ENCODE measurements at places on chromosomes 1 and 21.

DNA sequence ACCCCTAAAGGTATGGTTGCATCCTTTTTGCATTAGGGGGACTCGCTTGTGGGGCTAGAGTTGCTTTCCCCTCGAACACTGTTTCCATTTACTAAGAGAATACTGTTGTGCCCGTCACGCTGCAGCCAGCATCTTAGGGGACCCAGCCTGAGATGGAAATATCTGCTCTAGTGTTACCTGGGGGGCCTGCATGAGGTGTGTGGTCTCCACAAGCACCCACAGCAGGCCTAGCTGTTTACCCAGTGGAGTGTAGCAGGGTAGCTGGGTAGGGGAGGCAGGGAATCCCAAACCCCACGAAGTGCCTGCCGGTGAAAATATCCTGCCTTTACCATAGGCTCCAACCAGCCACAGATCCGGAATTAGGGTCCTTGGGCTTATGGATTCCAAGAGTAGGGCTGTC is 303.6 kb downstream of the PTPRU start:
- DNase-seq = no peak

DNA sequence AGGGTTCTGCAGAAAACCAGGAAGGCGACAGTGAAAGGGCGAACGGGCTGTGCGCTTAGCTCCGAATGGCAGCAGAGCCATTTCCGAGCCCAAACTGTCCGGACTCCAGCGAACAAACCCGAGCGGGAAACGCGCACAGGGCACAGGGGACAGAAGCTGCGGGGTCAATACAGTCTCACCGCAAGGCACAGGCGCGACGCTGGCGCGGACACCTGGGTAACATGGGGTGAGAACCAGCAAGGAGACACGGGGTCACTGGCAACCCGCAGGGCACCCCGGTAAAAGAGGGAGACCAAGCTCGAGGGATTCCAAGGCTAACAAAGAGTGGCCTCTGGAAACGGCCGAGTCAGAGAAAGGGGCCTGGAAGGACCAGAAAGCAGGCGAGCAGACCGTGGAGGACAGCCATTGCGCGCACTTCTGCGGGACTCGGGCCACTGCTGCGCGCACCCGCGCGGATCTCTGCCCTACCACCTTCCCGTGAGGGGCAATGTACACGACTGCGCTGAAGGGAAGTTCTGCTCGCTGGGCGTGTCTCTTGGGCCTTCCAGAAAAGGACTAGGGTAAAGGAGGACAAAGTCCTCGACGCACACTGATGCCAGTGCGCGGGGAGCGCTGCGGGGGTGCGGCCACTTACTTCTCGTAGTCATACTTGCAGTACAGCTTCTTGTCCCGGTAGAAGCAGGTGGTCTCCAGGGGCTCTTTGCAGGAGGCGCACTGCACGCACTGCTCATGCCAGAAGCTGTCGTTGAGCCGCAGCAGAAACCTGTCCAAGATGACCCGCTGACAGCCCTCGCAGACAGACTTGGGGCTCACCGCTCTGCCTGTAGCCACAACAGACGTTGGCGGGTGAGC is 3.8 kb downstream of the LMX1A start:
- DNase-seq = no peak

DNA sequence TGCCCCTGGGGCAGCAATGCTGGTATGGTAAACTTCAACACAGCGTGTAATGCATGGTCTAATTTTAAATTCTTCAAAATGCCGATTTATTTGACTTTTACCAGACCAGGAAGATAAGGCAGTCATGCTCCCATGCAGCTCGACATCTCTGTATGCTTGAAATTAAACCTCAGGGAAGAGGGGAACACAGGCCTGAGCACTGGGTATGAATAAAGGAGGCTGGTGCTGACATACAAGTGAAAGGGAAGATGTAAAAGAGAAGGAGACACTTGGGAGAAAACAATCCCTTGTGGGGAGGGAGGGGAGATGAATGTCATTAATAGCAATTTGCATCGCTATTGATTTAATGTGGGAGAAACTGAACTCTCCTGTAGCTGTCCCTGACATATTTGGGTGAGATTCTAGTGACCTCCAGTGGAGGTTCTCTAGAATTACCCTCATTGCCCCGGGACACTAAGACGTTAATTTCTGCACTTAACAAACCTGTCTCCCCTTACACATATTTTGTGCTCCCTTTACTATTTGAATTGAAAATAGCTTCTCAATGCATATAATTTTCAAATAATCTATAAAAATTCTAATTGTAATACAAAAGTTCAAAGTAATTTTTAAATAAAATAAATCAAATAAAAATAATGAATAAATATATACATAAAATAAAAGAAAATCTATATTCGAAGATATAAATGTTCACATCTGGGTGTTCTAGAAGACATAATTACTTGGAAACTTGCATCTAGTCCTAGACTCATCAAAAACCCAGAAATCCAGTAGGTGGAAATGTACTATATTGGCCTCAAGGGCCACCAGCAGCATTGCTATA is 283.1 kb downstream of the LMX1A start:
- no peak for DNase-seq

GRCh38 chr1:91803847-91804545 is 82.0 kb downstream of the TGFBR3 start:
- no peak for DNase-seq

- DNase-seq = no peak
Measured at GRCh38 chr1:147804942-147805723, 44.7 kb upstream of the GJA5 start.

- DNase-seq = no peak
Measured at GRCh38 chr1:12637693-12638092, 6.2 kb upstream of the AADACL4 start.

GRCh38 chr1:41856151-41856943 is 62.4 kb downstream of the HIVEP3 start:
- DNase-seq = no peak

DNA sequence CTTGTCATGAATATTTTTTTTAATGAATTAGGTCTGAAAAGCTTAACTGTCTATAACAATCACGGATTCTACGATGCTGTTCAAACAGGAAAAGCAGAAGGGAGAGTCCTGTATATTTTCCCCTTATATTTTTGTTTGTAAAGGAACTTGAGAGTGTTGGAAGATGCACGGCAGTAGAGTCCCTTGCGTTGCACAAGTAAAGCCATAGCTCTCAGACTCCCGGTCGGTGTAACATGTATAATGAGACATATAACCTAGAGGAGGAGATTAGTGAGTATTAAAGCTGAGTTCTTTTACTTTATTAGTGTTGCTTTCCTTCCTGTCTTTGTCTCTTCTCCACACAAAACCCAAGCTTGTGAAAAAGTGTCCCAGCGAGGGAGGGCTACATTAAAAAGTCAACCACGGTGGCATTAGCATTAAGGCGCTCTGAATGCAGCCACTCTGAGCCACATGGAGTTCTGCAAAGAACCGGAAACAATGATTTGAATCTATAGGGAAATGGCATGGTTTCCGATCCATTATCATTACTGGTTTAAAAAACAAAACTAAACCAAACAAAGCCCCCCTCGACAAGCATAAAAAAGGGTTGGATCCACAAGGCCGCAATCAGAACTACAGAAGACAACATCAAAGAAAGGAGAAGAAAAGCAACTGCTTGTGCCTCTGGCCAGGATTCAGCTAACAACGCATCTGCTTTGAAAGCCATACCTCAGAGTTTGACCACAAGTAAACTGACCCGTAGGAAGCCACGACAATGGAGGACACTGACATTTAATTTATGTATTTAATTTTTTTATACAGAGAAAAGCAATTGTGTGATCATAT is 356.8 kb downstream of the LMO4 start:
- no peak for DNase-seq

GRCh38 chr1:219239518-219239917 is 65.8 kb downstream of the LYPLAL1 start:
- DNase-seq = no peak

DNA sequence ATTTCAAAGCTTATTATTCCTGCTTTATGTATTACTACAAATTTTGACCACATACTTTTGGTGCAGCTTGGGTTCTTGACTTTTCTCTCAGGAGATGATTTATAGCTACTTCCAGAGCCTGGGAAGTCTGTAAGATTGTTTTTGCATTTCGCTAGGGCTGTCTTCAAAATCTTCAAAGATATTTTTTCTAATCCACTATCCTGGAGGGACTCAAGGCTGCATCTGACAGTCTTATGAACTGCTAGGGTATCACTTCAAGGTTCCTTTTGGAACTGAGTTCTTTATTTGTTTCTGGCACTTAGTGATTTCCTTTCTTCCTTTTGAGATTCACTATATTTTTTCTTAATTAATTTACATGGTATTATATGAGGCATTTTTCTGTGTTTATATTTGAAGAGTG is 90.0 kb upstream of the LYPLAL1 start:
- no peak for DNase-seq

DNA sequence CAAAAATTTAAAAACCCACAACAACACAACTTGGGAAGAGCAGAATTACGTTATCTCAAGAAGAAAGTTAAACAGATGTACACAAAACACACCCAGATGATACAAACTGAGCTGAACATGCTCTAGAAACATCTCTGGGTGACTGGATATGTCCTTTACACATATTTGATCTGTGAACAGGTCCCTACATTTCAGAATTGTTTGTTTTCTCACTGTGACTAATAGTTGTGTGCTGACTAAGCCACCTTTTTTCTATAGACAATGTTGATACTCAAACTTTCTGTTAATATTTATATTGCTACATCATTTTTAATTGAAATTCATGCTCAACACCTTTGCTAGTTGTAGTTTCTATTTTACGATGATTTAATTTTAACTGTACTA is 1.0 kb upstream of the F11R start:
- DNase-seq = no peak

DNA sequence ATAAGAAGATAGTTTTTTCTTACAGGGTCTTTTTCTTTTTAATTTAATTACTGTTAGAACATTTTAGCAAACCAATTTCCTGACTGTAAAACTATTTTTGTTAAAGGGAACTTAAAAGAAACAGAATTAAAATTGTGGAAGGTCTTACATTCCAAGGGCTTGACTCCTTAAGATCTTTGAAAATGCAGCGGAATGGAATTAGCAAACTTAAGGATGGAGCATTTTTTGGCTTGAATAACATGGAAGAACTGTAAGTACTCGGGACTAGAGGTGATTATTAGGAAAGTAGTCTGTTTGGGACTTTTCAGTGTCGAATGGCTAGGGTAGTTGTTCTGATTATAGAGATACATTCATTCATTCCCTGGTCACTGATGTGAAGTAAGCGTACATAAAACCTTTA is 21.5 kb downstream of the LRIG2 start:
- DNase-seq = no peak

DNA sequence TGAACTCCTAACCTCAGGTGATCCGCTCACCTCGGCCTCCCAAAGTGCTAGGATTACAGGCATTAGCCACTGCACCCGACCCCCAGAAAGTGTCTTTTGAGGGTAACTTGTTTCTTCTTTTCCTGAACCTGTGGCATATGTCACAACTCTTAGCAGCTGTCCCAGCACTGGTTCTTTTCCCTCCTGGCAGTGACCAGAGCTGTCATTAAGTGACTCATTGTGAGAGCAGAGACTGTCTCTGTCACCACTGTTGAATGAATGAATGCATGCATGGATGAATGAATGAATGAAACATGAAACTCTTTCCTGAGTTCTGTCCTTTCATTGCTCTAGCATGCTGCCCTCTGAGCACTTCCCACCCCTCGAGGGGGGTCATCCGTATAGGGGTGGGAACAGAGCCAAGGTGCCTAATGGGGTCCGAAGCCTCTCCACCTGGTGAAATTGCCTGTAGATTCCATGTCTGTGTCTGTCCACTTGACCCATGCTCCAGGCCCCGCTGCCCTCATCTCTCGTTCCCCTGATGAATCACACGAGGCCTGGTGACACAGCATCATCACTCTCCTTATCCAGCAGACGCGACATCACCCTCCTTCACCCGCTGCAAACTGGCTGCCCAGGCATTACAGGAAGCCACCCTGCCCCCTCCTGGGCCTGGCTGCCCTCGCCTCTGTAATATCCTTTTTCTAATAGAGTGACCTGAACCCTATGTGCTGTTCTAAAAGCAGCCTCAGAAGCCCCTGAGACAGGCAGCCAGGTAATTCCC is 75.0 kb downstream of the IGSF21 start:
- no peak for DNase-seq
